Stimulated activated naive CD8-positive, alpha-beta T cell treated with anti-CD3 and anti-CD28 coated beads, Interleukin-15, amount 100 ng/mL, for 72 hours (primary cell): ENCODE measurements at places on chromosomes 7 and 10.

DNA sequence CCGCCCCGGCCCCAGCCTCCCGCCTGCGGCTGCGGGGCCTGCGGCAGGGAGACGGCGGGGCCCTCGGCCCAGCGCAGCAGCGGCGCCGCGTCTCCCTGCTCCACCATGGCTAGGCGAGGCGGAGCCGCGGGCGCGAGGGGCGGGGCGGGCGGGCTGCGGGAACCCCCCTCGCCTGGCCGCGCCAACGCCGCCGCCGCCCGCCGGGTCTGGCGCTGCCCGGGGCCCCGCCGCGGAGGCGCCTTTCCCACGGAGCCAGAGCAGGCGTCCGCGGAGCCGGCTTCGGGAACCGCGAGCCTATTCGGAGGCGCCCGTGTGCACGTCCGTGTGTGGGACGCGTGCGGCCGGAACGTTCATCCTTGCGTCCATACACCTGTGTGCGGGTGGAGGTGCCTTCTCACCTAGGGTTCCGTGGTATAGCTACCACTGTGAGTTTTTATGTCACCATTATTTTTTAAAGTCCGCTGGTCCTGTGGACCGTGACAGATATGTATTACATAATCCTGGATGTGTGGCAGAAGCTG, at the start of gene DENND11:
TSS of gene DENND11 (minus strand) at position 120 of the 521 bp plus-strand sequence. CDS start at position 107, 13 bp downstream.
- peak; percentile 56 for DNase-seq

GRCh38 chr7:4144172-4144701, 537.9 kb upstream of the FOXK1 start:
- DNase-seq: no peak

GRCh38 chr7:18913106-18913505, 204.3 kb downstream of the TWIST1 start:
- no peak for DNase-seq

DNA sequence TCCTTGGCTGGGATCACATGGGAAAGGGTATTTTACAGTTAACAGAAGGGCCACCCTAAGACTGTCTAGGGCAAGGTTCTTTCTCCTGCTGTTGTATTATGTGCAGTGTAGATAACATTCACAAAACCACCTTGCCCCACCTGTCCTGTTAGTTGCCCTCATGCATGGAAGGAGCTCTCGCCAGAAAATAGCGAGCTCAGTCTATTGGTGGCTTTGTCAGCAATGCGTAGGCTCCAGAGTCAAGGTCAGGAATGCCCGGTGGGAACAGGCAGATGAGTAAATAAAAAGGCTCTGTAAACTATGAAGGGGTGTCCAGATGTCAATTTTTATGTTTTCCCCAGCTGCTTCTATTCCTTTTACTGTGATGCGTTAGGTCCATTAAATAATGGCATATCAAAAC, 107.1 kb upstream of the WDR11 start:
- no peak for DNase-seq

DNA sequence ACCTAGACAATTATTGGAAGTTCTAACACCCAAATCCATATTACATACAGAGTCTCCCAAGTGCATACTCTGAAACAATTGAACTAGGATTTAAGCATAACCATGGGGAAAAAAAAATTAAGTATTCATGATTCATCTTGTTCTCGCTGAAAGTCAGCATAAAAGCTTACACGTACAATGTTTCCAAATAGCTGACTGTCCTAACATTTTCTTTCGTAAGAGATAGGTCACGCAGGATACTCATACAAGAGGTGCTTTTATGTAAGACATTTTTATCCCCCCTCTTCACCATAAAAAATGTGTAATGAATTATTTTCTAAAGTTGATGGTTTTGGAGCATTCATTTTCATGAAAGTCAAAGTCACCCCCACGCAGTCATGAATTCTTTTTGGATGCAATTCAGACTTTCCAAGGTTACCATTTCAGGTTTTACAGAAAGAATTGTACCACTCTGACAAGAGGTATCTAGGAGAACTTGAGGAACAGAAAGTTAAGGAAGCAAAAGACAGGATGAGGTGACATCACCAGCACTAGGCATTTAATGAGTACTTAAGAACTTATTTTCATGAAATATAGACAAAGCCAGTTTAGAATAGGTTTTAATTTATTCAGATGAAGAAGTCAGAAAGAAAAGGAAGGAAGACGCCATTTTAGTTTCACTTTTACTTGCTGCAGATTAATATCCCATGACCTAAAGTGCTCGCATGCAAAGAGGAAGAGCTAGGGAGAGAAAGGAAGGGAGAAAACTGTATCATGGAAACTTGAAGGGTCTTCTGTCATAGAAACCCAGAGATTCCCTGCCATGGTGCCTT, 55.8 kb downstream of the TMEM26 start:
- DNase-seq: no peak
